ENCODE measurements at places on chromosomes 1 and 21.

DNA sequence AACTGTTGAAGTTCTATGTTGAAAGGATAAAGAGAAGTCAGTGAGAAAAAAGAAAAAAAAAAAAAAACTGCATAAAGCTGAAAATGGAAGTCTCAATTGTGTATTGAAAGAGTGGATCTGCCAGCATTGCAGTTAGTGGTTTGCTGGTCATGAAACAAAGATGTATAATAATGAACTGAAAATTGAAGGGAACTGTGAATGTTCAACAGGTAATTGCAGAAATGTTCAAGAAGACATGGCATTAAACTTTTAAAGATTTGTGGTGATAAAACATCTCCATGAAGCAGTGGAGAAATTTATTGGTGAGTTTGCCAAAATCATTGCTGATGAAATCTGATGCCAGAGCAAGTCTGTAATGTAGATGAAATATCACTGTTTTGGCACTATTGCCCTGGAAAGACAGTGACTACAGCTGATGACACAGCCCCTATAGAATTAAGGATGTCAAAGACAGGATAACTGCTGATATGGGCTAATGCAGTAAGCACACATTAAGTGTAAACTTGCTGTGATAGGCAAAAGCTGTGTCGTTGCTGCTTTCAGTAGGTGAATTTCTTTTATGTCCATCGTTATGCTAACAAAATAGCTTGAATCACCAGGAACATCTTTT is 71.0 kb downstream of the RD3 start:
- no peak for DNase-seq

DNA sequence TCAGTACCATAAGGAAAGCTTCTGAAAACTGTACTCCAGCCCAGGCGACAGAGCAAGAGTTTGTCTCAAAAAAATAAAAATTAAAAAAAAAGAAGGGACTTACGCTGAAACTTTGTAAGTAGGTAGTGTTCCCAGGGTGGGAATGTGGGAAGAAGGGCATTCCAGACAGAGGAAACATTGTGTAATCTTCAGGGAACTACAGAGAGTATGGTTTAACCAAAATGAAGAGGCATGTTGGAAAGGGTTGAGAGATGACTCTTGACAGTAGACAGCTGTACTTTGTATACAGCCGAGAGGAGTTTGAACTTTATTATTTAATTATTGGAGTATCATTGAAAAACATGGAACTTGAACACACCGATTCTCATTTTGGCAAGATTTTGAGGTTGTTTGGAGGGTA is 43.0 kb downstream of the PPP2R5A start:
- DNase-seq = no peak

DNA sequence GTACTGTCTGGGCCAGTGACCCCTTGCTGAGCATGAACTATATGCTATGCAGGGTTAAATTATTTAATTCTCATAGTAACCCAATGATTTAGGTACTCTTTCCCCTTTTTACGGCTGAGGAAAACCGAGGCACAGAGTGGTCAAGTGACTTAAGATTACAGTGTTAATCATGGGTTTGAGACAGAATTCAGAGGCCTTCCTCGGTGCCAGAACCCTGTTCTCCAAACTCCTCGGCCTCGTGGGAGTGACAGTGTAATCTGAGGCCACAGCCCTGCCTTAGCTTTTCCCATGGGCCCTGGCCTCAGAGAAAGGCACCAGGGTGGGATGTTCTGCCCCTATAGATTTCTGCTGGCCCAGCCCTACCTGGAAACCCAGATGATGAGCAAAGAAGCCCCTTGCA is 86.4 kb upstream of the ZNF648 start:
- DNase-seq = no peak

DNA sequence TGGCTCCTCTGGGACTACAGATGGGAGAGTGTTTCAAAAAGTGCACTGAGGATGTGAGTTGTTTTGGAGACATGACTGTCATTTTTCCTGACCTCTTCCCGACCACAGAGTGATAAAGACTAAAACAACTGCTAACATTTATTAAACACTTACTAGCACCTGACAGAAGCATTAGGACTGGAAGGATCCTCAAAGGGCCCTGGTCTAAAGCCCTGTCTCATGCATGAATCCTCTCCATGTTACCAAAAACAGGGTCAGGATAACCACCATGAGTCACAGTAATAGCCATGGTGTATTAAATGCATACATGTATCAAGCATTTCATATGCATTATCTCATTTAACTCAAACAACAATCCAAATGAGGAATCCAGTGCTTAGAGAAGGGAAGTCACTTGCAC is 11.5 kb downstream of the CYB5RL start:
- DNase-seq = no peak

DNA sequence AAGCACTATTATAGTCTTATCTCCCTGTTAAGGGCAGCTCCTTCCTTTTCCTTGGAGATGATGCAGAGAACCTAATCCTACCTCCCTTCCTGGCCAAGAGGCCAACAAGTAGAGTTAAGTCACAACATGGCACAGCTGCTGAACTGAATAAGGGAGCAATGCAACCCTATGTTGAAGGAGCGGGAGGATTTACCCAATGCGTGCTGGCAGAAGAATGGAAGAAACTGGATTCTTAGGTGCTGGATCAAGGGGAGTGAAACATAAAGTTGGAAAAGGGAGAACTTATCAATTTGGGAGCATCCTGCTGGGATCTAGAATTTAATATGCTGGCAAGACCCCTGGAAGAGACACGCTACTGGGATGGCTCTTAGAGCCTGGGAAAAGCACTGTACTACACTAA is 12.0 kb upstream of the HUNK start:
- no peak for DNase-seq

GRCh38 chr1:110067893-110068645 is 2.4 kb downstream of the ALX3 start:
- no peak for DNase-seq

GRCh38 chr1:201329801-201330200 is 46.5 kb downstream of the PKP1 start:
- DNase-seq = no peak

DNA sequence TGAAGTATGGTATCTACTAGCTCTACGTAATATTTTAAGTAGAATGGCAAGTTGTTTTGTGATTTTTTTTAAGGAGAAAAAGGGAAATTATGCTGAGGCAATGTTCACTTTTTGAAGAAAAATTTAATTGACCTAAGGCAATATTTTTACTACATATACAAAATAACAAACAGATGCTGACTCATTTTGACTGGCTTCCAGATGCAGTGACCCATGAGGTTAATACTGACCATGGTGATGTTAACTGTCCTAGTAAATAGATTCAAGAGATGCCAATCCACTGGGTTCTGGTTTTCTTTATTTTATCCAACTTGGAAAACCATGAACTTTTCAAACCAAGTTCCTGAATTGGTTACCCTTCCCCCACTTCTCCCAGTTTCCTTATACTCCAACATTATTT is 154.9 kb downstream of the CRB1 start:
- peak; percentile 52 for DNase-seq

- no peak for DNase-seq
Measured at GRCh38 chr1:109761227-109762038, 2.3 kb downstream of the EPS8L3 start.

DNA sequence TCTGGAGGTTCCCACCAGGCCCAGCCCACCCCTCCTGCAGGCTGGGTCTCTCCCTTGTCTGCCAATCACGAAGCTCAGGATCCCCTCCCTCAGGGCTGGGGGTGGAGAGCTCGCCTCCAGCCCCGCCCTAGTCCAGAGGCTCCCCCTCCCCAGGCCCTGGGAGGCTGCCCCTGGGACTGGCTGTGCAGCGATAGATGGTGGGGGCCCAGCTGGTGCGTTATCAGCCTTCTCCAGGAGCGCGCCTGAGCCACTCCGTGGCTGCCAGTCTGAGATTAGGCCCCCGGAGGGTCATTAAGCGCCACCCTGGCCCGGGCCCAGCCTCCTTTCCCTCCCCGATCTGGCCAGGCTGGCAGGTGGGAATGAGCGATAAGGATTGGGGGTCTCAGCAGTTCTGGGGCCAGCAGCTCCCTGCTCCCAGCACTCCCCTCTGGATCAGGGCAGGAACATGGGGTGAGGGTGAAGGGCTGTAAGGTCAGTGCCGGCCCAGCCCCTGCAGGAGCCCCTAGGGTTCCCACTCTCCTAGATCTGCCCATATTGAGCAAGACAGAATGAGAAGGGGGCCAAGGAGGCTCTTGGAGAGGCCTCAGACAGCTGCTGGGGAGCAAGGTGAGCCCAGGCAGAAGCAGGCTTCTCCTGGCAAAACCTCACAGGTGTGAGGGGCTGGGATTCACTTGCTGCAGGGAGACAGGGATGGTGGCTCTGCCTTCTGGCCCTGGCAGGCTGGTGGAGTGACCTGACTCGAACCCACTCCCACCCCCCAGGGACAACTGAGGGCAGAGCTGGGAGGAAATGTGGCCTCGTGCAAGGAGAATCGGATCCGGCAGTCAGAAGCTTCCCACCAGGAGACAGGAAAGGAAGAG is 8.5 kb downstream of the PDZK1IP1 start:
- DNase-seq = no peak

GRCh38 chr21:31447505-31447904 is 103.4 kb upstream of the TIAM1 start:
- DNase-seq = no peak

DNA sequence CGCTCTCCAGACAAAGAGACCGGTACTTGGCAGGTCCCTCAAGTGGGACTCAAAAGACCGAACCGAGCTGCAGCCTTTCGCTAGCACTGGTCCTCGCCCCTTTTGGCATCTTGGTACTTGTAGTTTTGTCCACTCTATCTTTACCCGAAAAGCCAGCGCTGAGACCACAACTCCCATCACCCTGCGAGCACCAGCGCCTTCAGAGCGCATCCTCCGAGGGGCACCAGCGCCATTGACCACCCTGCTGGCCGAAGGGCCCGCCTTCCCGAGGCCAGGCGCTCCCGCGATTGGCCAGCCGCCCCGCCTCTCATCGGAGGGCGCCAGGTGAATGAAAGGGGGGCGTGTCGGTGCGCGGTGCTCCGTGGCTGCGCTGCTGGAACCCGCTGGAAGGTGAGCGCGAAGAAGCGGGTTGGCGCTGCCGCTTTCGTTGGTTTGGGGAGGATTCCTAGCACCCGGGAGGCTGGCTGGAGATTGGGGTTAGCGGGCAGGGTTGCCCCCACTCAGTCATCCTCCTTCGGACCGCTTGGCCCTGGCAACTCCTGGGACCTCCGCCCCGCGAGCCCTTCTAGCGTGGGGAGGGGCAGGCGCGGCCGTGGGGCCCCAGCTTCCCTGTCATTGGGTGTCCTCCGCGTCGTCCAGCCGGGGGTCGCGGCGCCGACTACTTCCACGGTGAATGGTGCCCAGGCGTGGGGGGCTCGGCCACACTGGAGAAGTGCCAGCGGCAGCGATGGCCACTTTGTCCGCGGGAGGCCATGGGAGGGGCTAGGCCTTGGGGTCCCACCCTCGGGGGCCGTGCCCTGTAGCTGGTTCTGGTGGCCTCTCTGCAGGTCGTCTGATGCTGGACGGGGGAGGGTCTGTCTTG is at the start of gene ZBTB8B:
TSS of gene ZBTB8B (plus strand) at position 357 of the 862 bp plus-strand sequence. CDS start 5,553 bp downstream, outside the sequence.
- DNase-seq = no peak

Data from Caki2 (cell line).